ENCODE measurements at places on chromosomes 1 and 21.
A peak's percentile ranks its signal among the peaks of the same experiment; 100 is the strongest.

DNA sequence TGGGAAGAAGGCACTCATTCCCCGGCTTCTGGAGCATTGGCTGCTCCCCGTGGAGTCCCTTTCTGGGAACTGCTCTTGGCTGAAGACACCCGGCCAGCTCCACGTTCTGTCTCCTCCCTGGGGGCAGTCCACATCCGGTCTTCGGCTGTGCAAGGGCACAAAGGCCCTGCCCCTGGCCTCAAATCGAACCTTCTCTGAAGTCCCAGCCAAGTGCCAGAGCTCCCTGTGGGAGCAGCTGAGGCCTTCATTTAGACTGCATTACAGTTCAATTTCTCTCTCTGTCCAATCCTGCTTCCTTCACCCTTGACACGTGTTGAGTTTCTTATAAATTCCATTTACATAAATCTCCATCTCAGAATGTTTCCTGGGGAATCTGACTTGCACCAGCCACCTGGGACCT, 132.9 kb upstream of the POU3F1 start:
- no peak for DNase-seq

DNA sequence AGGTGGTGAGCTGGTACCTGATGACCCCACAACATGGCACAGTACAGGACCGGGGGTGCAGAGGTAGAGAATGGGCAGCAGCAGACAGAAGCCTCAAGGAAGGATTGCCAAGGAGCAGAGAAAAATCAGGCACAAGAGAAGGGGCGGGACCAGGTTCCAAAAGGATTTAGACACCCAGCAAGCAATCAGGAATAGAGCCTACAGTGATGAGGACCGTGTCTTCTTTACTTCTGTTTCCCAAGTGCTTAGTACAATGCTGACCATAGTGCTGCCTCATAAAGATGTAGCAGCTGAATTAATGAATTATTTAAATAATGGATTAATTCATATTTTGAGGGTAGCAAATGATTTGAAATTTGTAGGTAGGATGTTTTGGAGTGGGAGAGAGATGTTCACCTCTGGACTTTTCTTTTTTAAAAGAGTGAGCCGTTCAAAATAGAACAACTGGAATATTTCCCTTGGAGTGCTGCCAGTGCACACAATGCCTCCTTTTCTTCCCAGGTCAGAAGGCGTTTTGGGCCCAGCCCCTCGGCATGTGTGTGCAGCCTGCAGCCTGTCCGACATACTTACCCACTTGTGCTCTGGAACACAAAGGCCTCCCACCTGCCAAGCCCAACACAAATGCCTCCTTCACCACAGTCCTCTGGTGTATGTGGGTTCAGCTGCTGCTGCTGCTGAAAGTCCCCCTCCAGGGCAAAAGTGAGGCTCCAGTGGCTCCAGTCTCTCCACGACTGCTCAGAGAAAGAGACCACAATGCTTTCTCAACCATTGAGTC, 19.6 kb downstream of the KANK4 start:
- no peak for DNase-seq

DNA sequence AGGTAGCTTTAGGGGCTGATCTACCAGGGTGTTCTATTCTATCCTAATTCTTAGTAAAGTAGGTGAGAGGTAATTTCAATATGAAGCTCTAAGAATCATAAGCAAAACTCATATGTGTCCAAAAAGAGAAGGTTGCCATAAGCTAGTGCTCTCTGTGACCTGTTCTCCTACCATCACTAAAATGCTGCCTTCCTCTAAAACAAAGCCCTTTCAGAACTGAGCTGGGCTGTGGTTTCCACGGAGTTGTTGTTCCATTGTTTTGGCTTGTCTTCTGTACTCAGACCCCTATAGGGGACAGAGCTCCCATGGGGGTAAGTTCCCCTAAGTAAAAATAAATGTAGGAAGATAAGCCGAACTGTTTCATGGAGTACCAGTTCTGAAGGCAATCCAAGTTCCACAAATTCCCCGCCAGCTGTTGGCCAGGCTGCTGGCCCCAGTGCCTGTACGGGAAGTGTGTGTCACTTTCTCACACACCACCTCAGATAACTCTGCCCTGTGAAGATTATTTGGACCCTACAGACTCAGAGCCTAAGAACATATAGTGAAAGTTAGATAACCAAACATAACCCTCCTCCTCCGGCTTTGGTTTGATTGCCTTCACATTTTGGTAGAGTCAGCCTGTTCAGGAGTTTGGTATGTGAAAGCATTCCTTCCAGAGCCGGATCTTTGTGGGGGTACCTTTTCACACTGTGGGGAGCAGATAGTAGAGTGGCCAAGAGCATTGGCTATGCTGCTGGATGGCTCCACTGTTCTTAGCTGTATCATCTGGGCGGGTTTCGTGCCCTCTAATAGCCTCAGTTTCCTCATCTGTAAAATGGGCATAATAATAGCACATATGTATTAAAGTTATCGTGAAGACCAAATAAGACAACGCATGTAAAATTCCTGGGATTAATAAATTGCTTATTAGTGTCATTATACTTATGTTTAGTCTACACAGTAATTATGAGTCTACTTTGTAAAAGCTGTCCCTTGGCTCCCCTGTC, 10.8 kb downstream of the DPT start:
- no peak for DNase-seq

DNA sequence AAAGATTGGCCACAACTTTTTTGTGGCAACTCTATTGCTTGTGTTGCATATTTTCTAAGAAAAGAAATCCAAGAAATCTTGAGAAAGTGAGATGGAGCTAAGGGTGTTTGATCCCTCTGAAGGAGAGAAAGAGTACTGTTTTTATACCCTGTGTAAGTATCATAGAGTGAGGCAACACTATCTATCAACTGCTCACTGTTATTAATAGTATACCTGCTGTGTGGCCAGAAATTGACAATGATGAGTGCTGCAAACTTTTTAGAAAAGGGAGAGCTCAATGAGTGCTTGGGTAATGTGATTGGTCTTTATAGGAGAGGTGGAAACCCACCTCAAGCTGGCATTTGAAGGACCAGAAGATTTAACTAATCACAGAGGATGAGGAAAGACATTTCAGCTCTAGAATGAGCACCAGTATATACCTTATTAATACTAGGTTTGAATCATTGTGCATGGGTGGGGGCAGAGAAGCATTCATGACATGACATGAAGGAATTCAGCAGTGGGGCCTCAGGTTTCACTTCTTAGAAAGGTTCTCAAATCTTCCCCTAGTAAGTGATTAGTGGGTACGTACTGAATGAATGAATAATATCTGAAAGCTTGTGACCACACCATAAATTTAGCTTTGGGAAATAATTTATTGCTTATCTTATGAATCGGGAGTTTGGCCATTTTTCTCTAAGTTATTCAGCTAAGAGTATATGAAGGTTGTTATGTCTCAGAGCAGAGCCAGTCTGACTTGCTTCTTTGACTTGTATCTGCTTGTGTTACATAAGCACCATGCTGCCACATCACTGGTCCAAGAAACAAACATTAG, 169.2 kb upstream of the SGIP1 start:
- DNase-seq: peak; percentile 83

- DNase-seq: no peak
Measured at GRCh38 chr1:93000291-93000690, 39.0 kb upstream of the DIPK1A start.

GRCh38 chr1:174969977-174970376, 29.8 kb upstream of the CACYBP start:
- DNase-seq: no peak

DNA sequence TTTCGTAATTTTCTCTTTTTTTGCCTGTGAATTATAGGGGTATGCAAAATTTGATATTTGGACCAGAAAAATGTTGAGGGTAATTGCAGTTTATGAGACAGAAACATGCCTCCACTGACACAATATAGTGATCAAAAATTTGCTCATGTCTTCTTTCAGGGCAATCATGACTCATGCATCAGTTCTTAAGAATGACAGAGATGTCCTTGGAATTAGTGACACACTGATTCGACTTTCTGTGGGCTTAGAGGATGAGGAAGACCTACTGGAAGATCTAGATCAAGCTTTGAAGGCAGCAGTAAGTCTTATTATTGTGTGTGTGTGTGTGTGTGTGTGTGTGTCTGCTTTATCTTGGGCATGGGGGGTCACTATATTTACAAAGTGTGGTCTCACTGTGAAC, 27.5 kb downstream of the CTH start:
- peak; percentile 42 for DNase-seq

DNA sequence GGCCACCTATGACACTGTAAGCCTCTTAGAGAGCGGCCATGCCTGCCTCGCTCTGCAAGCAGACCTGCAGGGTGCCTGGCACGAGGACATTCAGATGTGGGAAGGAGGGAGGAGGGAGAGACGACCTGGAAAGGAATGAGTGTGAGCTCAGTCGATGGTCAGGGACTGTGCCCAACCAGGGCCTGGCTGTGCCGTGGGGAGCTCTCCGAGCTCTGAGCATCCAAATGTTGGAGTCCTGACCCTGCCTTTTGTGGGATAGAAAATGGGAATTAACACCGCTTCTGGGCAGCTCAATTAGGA, 7.3 kb downstream of the CSTB start:
- DNase-seq: no peak

- DNase-seq: no peak
Measured at GRCh38 chr1:63321066-63321784, 1.1 kb upstream of the FOXD3 start.

DNA sequence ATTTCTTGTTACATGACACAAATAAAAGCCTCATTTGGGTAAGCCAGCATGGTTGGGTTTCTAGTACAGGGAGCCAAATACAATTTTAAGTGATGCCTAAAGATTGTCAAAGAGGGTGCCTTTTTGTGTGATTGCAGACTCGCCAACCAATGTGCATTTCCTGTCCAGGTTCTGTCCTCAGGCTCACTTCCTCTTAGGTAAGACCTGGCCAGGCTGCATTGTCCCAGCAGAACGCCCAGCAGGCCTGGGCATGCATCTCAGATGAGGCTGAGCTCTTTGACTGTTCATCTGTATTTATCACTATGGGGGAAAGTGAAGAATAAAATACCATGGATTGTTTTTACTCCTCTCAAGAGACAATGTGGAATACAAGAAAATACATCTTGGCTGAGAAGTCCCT, 49.7 kb downstream of the KCNC4 start:
- no peak for DNase-seq

GRCh38 chr1:198620951-198621824, 17.7 kb upstream of the PTPRC start:
- DNase-seq: no peak
